ENCODE measurements at places on chromosomes 3 and 15. TPM values are rescaled to one million over a fixed set of nuclear protein-coding genes. Genes with fewer than 3 reads are reported as not detected.

The FOXB1 gene
- total RNA-seq: not detected

The GRM2 gene
- total RNA-seq: 0.08 TPM

DNA sequence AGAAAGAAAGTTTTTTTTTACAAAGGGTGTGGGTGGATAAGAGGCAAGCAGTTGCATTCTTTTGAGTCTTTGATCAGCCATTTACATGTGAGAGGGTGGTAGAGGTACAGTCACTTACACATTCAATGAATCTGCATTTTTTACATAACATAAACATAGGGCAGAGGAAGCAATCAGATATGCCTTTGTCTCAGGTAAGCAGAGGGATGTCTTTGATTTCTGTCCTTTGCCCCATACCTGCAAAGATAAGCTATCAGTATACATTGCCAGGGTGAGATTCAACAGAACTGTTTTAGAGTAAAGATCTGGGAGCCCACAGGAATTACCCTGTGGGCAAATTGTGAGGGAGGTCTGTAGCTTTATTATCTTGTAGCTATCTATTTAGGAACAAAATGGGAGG is 5.4 kb upstream of the PPP1R2 start:
- no peak for ATAC-seq

DNA sequence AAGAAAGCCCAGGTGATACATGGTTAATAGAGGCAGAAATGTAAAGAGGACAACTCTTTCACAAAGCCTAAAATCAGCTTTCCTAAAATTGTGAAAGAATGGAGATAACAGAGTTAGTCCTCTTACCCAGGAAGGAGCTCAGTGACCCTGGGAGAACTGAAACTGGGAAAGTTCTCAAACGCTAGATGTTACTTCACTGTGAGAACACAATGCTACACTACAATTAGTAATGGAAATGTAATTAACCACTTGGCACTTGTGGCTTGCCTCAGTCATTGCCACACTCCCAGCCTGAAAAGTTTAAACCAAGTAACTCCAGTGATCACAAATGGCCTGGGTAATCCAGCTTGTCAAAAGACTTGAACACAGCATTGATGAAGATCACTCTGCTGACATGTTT is 102.7 kb upstream of the FGF7 start:
- no peak for ATAC-seq

- ATAC-seq: no peak
These were observed 272.1 kb downstream of the SI start for GRCh38 chr3:164806188-164806587.

- ATAC-seq: no peak
These were observed 12.9 kb downstream of the HACD2 start for GRCh38 chr3:123571973-123572365.

DNA sequence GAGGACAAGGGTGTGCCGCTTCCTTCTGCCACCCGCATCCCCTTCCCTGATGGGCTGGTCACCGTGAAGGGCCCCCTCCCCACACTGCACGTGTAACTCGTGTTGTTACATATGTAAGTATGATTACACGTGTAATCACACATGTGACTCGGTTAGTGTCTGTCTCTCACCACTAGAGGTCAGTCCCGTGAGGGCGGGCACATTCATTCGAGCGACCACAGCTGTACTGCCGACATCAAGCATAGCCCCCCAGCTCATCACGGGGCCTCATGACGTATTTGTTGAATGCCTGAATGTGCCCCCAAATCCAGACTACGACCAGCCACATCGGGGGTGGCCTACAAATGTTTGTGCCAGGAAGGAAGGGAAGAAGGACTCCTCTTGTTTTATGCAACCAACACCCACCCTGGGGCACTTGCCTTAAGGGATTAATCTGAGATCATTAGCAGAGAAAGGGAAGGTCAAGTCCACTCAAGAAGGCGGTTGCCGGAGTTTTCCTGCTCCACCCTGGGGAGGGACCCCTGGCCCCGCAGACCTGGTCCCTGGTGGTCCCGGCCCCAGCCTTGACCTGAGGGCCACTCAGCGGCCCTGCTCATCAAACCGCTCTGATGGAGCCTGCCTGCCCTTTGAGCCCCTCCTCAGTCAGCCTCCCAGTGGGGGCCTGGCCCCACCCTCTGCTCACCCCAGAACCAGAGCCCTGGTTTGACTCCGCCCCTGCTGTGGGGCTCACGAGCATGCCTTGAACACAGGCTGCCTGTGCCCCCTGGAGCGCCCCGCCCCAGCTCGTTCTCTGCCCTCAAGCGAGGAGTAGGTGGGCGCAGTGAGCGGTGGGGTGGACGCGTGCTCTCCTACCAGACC is 52.8 kb downstream of the RGMA start:
- ATAC-seq: peak; percentile 9

DNA sequence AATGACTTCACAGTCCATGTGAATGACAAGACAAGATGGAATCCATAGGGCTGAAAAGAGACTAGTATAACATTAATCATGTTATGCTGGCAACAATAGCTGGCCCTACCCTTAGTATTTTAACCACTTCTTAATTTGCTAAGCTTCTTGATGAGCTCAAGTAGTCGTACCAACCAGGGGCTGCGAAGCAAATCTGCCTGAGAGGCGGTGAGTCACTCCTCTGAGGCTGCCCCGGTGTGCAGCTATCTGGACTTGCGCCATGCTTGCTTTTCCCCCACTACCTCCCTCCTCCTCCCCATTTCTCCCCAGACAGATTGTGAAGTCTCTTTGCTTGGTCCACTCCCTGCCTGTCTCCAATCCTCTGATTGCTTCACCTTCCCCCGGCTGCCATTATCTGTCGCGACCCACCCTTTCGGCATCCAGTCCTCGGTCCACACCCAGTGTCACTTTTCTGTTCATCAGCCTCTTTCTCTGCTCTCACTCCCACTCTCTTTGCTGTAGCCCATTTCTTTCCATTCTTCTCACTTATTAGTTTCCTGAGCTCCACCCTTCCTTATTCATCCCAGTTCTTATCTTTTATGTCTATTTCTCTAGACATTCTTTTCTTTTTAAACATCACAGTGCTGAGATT is 42.7 kb downstream of the DUT start:
- ATAC-seq: peak; percentile 96

All from esophagus mucosa (tissue), 1 donor.